ENCODE measurements at places on chromosomes 2 and 18.

GRCh38 chr2:220422676-220423075, 795.2 kb downstream of the SLC4A3 start:
- DNase-seq = no peak

GRCh38 chr2:22879009-22879863, 505.7 kb upstream of the KLHL29 start:
- DNase-seq = no peak

DNA sequence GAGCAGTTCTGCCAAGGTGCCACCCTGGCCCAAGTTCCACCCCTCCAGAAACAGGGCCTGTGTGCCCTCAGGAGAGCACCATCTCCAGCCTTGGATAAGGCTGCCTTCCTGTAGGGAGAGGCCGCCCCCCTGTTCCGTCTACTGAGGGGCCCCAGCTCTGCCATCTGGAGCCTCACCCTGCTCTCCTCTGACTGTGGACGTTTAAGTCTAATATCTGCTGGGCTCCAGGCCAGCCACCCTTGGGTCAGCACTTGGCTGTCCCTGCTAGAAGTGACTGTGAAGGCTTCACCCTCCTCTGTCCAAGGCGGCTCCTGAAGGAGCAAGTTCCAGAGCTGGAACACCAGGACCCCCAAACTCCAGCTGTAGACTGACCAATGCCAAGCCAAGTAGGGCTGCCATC, 26.3 kb downstream of the RHOB start:
- DNase-seq = no peak

GRCh38 chr18:73688161-73688560, 459.5 kb downstream of the FBXO15 start:
- DNase-seq = no peak

- no peak for DNase-seq
Measured at GRCh38 chr18:21196426-21196825, 45.6 kb upstream of the GREB1L start.

DNA sequence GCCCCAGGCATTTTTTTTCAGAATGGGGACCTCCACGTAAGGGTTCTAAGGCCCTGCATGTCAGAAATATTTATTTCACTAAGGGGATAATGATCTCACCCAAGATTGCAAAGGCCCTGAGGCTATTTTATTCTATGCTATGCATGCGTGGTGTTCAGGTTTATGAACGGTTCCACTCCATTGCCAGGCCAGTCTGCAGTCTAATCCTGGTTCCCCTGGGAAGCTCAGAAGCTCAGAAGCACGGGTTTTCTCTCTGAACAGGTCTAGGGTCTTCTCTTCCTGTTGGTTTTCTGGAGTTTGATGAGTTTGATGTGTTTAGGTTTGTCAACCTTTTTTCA, 256.4 kb upstream of the PXDN start:
- DNase-seq = no peak

- DNase-seq = no peak
Measured at GRCh38 chr2:99854236-99854852, 288.0 kb downstream of the AFF3 start.

DNA sequence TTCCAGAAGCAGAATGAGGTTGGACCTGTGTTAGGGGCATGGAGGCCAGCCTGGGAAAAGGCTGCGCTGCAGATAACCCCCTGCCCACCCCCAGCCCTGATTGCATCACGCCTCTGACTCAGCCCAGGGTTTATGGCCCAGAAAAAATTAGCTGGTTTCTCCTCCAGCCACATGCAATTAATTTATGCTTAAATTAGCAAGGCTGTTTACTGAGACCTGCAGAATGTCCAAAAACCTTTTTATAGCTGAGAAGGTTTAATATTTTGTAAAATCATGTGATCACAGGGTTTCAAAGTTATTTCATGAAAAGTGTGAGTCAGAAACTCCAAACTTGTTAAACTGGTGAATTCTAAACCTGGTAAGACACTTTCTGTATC, 123.1 kb upstream of the HDAC4 start:
- DNase-seq = no peak

DNA sequence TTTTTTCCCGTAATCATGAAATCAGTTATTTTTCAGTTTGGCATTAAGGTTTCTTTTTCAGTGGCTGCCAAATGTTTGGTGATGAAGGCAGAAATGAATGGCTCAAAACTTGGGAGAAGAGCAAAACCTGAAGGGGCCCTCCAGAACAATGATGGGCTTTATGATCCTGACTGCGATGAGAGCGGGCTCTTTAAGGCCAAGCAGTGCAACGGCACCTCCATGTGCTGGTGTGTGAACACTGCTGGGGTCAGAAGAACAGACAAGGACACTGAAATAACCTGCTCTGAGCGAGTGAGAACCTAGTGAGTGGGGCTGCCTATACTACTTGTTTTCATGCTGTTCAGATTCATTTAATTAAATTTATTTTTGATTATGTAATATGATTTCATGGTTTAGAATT, 29.2 kb upstream of the MSH2 start:
- DNase-seq = no peak

DNA sequence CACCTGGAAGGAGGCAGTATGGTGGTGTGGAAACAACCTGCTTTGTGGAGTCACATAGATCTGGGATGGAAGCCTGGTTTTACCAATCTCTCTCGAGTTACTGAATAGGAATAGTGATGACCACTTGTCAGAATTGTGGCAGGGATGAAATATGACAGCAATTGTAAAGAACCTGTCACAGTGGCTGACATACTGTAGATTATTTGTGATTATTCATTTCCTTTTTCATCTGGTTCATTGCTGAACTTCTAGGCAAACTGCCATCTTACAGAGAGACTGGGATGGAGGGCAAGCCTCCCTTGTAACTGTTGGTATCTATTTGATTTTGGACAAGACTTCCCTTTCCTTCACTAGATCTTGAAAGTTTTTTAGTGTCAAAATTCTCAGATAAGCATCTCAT, 42.0 kb downstream of the FMNL2 start:
- DNase-seq = no peak

DNA sequence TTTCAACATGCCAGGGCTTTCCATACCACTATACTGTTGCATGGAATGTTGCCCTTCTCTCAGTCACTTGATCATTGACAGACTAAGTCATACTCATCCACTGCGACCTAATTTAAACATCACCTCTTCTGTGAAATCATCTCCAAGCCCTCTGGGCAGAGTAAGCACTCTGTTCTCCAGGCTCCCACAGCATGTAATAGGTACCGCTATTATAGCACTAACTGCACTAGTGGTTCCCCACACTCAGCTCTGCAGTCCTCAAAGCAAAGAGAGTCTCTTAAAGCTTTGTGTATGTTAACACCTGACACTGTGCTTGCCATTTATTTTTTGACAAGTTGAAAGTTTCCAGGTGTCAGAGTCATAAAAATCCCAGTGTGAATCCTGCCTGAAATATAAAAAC, 947.2 kb downstream of the ERBB4 start:
- no peak for DNase-seq

DNA sequence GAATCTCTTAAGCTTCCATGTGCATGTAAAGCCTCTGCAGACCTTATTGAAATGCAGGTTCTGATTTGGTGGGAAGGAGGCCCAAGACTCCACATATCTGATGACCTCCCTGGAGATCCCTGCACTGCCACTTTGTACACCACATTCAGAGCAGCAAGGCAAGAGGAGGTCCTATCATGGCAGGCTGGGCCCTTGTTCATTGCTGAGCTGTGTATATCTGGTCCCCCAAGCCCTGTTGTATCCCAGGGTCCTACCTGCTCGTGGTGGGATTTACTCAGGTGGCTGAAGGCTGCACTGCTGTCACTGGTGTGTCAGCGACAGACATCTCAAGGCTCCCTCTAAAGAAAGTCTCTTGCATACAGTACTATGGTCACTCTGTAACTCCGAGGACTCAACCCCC, 114.2 kb downstream of the ST6GAL2 start:
- DNase-seq = no peak

GRCh38 chr2:222298001-222298310, 842 bp downstream of the PAX3 start:
- no peak for DNase-seq

GRCh38 chr2:8485736-8486135, 196.1 kb upstream of the ID2 start:
- DNase-seq = no peak

DNA sequence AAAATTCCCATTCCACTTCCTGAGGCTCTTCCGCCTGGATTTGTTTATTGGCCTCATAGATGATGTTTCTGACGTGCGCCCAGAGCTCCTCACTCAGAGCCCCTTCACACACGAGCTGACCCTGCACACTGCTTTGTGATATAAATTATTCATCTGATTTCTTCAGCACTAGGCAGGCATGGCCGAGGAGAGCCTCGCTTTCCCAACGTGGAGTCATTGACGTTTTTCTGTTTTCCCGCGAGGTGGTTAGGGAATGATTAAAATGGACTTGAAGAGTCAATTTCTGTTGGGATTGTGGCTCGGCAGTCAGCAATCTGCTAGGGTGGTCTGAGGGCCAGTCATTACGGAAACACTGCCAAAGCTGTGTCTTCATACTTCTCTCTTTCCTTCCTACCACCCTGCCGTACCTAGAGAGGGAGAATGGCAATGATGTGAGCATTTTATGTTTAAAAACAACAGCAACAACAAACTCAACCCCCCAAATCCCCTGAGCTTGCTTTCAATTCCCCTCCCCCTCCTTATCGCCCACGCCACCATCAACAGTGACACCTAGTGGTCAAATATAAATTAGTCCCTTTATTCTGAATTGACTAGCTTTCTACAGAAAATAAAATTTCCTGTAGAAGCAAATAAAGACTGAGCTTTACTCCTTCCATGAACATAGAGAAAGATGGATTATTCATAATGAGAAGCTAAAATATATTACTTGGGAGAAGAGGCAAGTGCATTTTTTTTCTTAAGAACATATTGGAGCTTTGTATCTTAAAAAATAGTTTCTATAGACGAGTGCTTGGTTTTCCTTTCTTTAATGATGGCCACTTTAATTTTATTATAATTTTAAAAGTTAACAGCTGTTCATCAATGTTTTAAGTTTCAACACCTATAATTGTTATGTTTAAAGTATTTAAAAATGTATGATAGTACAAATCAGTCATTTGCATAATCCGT, 285.1 kb downstream of the MTX2 start:
- peak; percentile 30 for DNase-seq

DNA sequence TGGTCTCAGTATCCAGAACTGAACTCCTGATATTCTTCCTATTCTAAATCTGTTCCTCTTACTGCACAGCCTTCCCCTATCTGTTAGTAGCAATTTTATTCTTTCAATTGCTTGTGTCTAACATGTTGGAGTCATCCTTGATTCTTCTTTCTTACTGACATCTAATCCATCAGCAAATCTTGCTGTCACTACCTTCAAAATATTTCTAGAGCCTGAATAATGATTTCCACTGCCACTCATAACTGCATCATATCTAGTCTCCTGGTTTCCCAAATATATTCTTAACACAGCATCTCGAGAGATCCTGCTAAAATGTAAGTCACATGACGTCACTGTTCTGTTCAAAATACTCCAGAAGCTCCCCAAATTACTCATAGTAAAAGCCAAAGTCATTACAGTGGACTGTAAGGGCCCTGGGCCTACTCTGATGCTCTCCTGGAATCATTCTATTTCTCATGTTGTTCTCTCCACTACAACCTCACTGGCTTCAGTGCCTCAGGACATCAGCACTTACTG, 95.2 kb downstream of the THSD7B start:
- no peak for DNase-seq

- no peak for DNase-seq
Measured at GRCh38 chr2:23526114-23526513, 141.1 kb downstream of the KLHL29 start.

GRCh38 chr2:9538000-9538507, 17.6 kb downstream of the ADAM17 start:
- no peak for DNase-seq

DNA sequence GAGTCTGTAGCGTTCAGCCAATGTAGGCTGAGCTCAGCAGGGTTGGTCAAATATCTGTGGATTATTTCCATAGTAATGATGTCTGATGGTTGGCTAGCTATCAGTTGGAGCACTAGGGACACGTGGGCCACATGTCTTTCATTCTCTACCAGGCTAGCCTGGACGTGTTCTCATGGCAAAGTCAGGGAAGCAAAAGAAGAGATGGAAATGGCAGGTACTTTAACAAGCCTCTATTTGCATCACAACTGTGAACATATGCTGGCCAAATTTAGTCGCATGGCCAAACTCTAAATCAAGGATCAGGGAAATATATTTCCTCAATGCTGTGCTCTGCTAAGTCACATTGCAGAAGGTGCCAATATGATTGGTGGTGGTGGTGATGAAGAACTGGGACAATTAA, 371.6 kb upstream of the CHST9 start:
- DNase-seq = no peak

GRCh38 chr18:6199777-6200176, 214.9 kb downstream of the L3MBTL4 start:
- DNase-seq = no peak

- DNase-seq = no peak
Measured at GRCh38 chr2:44107086-44107740, 61.5 kb upstream of the PPM1B start.

DNA sequence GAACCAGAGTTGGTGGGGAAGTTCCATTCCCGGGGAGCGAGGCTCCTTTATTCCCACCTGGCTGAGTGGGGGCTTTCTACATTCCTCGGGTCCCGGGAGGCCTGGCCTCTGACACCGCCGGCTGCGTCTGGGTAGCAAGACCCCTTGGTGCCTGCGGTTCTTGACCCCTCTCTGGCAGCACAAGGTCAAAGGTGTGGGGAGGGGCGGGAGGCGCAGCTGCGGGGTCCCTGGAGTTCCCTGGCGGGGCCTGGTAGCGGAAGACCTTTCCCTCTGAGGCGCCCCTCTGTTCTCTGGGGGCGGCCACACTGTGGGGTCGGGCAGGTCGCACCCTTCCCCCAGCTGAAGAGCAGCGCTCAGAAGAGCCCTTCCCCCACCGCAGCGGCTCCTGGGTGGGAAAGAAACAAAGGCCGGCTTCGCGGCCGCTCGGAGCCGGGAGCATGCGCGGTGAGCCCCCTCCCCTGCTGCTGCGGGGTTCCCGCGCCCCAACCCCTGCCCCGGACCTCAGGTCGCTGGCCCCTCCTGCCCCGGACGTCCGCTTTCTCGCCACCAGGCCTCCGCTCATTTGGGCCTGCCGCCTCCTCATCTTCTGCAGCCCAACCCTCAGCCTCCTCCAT, 146.3 kb downstream of the ANKRD44 start:
- no peak for DNase-seq

DNA sequence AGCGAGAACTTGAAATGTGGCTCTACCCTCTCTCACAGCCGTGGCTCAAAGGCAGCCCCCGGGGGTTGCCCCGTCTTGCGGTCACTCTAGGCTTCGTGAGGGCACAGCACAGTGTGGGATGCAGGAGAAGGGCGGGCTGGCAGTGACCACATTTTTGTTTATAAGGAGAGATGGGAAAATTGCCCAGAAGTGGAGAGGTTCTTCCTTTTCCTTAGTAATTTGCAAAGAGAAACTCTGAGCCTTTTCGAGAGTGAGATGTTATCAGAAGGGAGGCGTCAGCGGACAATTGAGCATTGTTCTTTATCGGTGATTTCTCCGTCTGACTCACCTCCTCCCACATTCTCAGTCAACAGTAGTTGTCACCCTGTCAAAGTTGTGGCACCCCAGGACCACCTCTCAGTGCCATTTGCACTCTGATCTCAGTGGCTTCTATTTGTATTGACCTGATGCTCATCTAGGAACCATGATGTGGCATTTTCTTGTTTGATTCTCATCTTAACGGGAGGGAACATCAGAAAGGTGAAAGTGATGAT, 89.6 kb downstream of the ACAA2 start:
- peak; percentile 41 for DNase-seq
